ENCODE measurements at places on chromosomes 13 and 19.

DNA sequence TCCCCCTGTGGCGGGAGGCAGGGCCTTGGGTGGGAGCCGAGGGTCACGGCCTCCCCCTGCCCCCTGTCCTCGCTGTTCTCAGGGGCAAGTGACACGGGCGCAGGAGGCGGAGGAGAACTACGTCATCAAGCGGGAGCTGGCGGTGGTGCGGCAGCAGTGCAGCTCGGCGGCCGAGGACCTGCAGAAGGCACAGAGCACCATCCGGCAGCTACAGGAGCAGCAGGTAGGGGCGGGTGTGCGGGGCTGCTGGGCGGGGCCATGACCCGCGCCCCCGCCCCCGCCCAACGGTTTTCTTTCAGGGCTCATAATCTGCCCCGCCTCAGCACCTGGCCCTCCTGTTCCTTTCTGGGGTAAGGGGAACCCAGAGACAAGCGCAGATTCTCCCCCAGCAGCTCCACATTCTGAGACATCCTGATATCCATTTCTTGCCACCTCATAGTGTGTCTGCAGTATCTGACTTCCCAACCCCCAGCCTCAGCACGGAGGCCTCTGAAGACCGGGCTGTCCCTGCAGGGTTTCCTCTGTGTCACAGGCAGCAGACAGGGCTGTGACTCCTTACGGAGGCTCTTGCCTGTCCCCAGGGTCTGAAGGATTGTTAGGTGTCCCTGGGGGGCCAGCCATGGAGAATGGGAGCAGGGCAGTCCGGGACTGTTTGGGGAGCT lies 15.9 kb downstream of the PRR36 start:
- peak overlapping the region; percentile 67 for H3K4me3 ChIP-seq
- peaks cover 42% of the 10 kb centered on the region for H3K4me1 ChIP-seq
- H3K27me3 ChIP-seq: peaks cover 86% of the 10 kb centered on the region
- no peak overlapping the region for H3K27ac ChIP-seq

DNA sequence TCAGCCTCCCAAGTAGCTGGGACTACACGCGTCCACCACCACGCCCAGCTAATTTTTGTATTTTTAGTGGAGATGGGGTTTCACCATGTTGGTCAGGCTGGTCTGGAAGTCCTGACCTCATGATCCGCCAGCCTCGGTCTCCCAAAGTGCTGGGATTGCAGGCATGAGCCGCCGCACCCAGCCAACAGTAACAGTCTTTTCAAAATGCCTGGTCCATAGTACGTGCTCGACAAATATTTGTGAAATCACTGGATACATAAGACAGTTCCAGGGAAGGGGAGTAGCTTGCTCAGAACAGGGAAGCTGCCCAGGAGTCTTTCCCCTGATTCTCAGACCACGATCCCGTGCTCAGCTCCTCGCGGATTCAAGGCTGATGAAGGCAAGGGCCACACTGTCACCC lies 30.5 kb downstream of the CACNG6 start:
- DNase-seq: no peak
- no peaks in the 10 kb centered on the region for H3K36me3 ChIP-seq
- H3K4me3 ChIP-seq: no peak overlapping the region
- no peaks in the 10 kb centered on the region for H3K4me1 ChIP-seq

DNA sequence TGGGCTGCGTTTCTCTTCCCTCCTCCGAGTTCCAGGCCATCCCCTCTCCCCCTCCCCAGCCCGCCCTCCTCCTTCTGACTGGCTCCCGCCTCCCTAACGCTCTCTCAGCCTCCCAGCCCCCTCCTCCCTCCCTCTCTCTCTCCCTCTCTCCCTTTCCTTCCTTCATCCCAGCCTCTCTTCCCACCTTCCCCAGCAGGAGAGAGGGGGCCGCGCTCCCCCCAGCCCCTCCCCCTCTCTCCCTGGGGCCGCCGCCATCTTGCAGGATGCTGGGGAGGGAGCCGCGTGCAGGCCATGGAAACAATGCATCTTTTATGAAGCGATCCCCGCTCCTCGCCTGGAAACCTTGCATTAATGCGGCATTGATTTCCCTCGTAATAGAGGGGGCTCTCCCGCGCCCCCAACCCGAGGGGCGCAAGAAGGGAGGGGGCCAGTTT lies 42.6 kb upstream of the ADGRL1 start:
- H3K4me3 ChIP-seq: peak overlapping the region; percentile 60
- no peaks in the 10 kb centered on the region for H3K27me3 ChIP-seq
- no peaks in the 10 kb centered on the region for H3K36me3 ChIP-seq

DNA sequence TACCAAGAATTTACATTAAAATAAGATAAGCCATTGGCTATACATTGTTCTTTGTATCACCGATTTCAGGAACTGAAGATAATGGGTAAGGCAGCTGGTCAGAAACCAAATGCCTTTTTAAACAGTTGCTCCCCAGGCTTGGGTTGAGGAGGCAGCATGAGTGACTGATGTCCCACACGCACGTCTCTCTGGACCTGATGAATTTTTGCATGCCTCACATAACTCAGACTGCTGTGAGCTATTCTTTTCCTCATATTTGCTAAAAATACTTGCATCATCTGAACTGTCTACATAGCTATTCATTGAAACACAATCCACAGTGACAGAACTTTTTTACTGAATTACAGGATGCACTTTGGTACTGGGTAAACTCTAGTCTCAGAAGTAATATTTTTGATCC lies 123.6 kb upstream of the MAB21L1 start:
- H3K4me3 ChIP-seq: no peak overlapping the region
- peaks cover 5% of the 10 kb centered on the region for H3K36me3 ChIP-seq
- H3K27me3 ChIP-seq: peaks cover 5% of the 10 kb centered on the region
- no peak for DNase-seq

DNA sequence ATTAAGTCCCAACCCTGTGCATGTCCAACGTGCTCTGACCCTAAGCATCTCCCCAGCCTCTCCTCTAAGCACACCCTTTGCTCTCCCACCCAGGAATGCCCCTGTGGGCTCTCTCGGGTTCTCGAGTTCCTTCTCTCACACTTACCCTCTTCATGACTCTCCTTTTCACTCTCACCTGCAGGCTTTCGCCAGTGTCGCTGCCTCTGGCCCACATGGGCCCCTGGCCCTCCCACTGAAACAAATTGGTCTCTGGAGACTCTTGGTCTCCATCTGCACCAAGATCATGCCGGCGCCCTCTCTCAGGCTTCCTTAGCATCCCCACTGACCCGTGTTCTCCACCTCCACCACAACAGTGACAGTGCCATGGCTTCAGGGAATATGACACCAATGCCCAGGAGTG lies 19.6 kb upstream of the SACS start:
- no peak overlapping the region for H3K4me3 ChIP-seq
- peaks cover 52% of the 10 kb centered on the region for H3K4me1 ChIP-seq
- H3K27me3 ChIP-seq: no peaks in the 10 kb centered on the region
- no peak for DNase-seq

DNA sequence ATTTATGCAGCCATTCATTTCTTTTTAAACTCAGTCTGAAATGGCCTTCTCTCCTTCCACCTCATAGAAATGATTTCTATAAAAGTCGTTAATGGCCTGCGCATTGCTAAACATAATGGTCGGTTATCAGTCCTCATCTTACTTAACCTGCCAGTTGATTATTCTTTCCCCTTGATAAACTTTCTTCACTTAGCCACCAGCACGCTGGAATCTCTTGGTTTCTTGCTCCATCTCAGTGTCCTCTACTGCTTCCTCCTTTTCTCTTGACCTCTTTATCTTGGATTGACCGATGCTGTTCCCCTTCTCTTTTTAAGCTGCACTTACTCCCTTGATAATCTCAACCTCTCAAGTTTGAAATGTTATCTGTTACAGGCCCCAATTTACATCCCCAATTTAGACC lies 12.2 kb upstream of the CLC start:
- peaks cover 30% of the 10 kb centered on the region for H3K27me3 ChIP-seq
- H3K4me3 ChIP-seq: no peak overlapping the region
- no peak overlapping the region for H3K27ac ChIP-seq
- no peak for DNase-seq

GRCh38 chr13:110841846-110842245 lies 73.0 kb downstream of the ANKRD10 start:
- H3K36me3 ChIP-seq: peaks cover 7% of the 10 kb centered on the region
- no peak overlapping the region for H3K27ac ChIP-seq
- no peak overlapping the region for H3K4me3 ChIP-seq
- DNase-seq: no peak

- peaks cover 88% of the 10 kb centered on the region for H3K36me3 ChIP-seq
- H3K4me3 ChIP-seq: no peak overlapping the region
- H3K27me3 ChIP-seq: no peaks in the 10 kb centered on the region
- no peak overlapping the region for H3K27ac ChIP-seq
Observed at GRCh38 chr13:46035066-46035465, 17.5 kb downstream of the ZC3H13 start.

DNA sequence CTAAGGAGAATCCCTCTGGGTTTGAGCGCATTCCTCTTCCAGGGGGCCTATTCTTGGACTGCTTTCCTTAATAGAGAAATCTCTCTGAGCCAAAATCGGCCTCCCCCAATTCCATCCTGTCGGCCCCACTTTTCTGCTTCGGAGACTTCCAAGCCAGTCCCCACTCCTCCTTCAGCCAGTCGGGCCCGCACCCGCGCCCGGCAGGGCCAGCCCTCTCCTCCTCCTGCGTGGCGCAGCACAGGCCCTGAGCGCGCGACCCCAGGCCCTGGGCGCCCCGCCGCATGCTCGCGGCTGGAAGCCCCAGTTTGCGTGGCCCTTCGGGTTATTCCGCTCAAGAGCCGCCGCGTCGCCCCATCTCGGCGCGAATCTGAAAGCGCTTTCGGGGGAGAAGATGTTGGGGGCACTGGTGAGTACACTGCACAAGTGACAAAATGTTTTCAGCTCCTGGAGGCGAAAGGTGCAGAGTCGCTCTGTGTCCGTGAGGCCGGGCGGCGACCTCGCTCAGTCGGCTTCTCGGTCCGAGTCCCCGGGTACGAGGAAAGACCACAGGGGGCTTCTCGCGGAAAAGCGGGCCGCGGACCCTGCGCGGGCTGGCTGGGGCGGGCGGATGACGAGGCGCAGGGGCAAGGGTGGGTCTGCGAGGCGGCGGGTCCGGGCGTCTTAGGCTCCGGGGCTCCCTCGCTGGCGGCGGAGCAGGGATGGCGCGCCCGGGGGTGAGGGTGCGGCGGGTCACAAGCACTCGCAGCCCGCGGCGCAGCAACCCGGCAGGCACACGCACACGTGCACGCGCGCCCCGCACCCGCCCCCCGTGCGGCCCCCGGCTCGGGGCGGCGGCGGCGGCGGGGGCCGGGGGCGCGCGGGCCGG lies at the start of gene IL17D:
IL17D (plus strand) TSS at position 785 of the 865 bp plus-strand sequence. CDS start 303 bp downstream, outside the sequence.
- peaks cover 81% of the 10 kb centered on the region for H3K27me3 ChIP-seq
- peaks cover 6% of the 10 kb centered on the region for H3K36me3 ChIP-seq
- H3K4me3 ChIP-seq: peak within 1 kb of the TSS; percentile 91
- DNase-seq: peak; percentile 56

GRCh38 chr13:48242677-48243076 lies 9.7 kb downstream of the ITM2B start:
- H3K4me1 ChIP-seq: peaks cover 3% of the 10 kb centered on the region
- no peaks in the 10 kb centered on the region for H3K27me3 ChIP-seq

DNA sequence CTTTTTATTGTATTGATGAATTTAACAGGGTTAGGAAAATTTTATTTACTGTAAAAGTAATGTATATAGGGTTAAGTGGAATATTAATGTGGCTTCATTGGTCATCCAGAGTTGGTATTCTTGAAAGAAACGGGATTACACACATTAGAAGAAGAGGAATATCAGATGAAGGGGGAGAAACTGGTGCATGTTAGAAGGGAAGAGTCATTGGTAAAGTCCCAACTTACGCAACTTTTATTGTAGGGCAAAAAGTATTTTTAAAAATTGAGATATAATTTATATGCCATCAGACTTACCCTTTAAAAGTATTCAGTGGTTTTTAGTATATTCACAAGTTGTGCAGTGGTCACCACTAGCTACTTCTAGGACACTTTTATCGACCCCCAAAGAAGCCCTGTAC lies 47.3 kb downstream of the DNAJC3 start:
- H3K27ac ChIP-seq: no peak overlapping the region
- no peak overlapping the region for H3K4me3 ChIP-seq
- no peaks in the 10 kb centered on the region for H3K4me1 ChIP-seq
- H3K36me3 ChIP-seq: peaks cover 49% of the 10 kb centered on the region
- no peaks in the 10 kb centered on the region for H3K27me3 ChIP-seq

DNA sequence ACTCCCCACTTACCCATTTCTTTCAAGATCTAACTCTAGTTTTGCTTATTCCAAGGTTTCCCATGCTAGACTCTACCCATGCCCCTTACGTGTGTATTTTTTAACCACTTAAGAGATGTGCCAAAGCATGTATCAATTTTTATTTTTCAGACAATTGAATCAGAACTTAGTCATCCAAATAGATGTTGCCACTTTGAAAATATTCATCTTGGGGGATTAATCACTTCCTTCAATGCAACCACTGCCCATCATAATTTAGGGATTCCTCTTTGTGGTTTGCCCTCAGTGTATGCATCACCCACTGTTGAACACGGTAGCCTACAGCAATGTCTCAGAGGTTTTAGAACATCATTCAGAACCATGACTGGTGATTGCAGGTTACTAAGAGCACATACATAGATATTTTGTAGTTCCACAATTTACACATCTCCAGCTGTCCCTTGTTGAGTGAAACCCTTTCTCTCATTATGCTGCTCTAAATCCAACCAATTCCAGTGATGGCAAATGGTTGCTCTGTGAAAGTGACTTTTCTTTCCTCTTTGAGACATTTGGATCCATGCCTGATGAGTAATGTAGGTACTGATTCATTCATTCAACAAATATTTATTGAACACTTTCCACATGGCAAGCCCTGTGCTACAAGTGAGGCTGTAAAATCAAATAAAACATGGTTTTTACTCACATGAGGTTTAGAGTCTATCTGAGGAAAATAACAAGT lies 60.6 kb upstream of the SERP2 start:
- H3K4me1 ChIP-seq: peaks cover 42% of the 10 kb centered on the region
- H3K36me3 ChIP-seq: no peaks in the 10 kb centered on the region
- no peak overlapping the region for H3K27ac ChIP-seq
- H3K4me3 ChIP-seq: no peak overlapping the region

DNA sequence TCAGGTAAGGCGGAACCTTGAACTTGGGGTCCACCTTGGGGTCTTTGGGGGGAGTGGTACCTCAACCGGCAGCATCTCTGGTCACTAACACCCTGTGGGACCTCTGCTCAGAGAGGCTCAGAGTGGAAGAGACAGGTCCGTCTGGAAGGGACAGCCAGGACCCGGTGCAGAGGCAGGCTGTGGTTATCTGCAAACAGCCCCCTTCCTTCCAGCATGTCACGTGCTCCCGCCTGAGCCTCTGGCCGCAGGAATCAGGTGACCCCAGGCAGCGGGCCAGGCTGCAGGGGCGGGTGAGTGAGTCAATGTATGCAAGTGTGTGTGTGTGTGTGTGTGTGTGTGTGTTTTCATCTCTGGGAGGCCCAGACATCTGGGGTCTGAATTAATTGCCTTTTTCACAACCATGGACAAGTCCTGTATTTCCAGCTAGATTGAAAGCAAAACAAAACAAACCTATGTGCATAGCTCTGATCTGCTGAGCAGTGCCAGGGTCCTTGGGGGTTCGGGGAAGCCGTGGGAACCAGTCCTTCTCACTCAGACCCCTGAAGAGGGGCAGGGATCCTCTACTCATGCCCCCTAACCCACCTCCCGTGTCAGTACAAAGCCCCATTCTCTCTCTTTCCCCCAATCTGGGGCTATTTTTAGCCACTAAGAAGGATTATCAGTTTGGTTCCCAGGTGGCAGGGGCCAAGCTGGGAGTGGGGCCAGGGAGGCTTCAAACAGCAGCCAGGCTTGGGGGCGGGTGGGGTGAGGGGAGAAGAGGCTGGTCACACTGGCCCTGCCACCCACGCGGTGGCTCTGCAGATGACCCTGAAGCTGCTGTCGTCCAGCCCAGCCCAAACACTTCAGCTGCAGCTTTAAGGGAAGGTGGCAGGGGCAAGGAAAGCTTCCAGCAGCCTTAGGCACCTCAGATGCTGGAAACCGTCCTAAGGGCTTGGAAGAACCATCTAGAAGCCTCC lies 31.4 kb downstream of the CERS4 start:
- peak; percentile 61 for DNase-seq
- H3K27me3 ChIP-seq: no peaks in the 10 kb centered on the region
- peak overlapping the region; percentile 76 for H3K27ac ChIP-seq
- peak overlapping the region; percentile 55 for H3K4me3 ChIP-seq
- peaks cover 28% of the 10 kb centered on the region for H3K4me1 ChIP-seq
- H3K36me3 ChIP-seq: peaks cover 57% of the 10 kb centered on the region
